ENCODE measurements at places on chromosomes 7 and 10. TPM values are rescaled to one million over a fixed set of nuclear protein-coding genes. Genes with fewer than 3 reads are reported as not detected.

Gene LIPM
- not detected for total RNA-seq

Gene CARD11
- 127 TPM for total RNA-seq

Gene STEAP1B
- total RNA-seq, result 0.44 TPM

Gene NYAP1
- 0.44 TPM for total RNA-seq

Gene MRLN
- not detected for total RNA-seq

Gene ACTR1A
- total RNA-seq, result 67.2 TPM

Gene AS3MT
- total RNA-seq, result 3.7 TPM

Gene KIAA1549
- not detected for total RNA-seq

Gene ACTR3C
- 8.5 TPM for total RNA-seq

Gene ZNF107
- total RNA-seq, result 32.4 TPM

Gene FEZF1
- total RNA-seq, result not detected

Gene LRIT1
- total RNA-seq, result not detected

Gene LAMB1
- not detected for total RNA-seq

Gene IFIT1B
- total RNA-seq, result not detected

DNA sequence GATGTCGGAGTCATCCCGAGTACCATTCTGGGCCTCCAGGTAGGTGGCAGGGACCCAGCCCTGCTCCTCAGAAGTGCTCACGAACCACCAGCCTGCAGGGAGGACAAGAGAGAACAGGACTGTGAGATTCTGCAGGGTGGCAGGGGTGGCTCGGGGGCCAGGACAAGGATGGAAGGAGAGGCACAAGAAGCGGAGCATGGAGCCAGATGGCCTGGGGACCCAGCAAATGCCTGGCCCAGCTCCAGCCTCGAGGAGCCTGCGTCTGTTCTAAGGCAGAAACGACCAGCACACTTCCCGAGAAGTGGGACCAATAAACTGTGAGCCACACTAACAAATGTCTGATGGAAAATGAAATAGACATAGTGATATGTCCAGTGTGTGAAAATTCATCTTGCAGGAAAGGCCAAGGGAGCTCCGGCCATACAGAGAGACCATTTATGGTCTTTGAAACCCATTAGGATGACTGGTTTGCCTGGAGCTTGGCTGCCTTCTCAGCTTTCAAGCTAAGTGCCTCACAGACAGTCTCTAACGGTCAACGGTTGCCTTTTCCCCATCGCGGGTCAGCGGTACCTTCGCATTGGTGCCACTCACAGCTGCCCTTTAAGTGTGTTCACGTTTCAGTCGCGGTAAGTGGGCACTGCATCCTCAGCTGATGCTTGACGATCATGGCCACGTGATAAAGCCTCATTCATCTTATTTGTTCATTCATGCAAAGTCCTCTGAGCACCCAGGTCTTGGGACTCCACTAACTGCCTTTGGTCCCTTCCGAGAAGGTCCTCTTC, 133.8 kb downstream of the NEURL1 start:
- DNase-seq, result no peak

GRCh38 chr7:112446431-112446830, 3.8 kb upstream of the IFRD1 start:
- no peak for DNase-seq

GRCh38 chr7:3636131-3636860, 335.2 kb downstream of the SDK1 start:
- DNase-seq, result no peak

DNA sequence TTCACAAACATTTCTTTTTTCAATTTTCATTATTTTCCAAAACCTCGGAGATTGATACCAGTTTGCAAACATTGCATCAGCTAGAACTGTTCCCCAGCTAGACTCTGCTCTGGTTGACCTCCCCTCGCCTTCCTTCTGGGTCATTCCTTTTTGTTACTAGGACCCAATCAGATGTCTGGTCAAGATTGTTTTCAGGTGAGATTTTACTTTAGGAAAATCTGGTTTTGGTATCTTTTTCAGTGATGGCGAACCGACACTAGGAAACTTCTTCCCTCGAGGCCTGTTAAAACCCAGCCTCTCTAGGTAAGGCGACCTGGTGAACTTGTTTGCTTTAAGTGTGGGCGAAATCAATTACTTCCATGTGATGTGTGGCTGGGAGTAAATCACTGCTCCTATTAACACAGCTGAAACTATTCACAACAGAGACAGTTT, 8.4 kb downstream of the PROSER2 start:
- no peak for DNase-seq

- no peak for DNase-seq
Measured at GRCh38 chr7:51034521-51035264, 252.0 kb upstream of the GRB10 start.

GRCh38 chr7:93442478-93443224, 131.9 kb downstream of the CALCR start:
- DNase-seq, result no peak

- DNase-seq, result no peak
Measured at GRCh38 chr10:104331208-104331838, 6.9 kb downstream of the ITPRIP start.

- DNase-seq, result no peak
Measured at GRCh38 chr10:71648254-71648932, 71.2 kb downstream of the C10orf105 start.

- DNase-seq, result no peak
Measured at GRCh38 chr10:119197921-119198320, 9.4 kb upstream of the GRK5 start.

GRCh38 chr10:126806498-126806897, 98.7 kb upstream of the DOCK1 start:
- no peak for DNase-seq

DNA sequence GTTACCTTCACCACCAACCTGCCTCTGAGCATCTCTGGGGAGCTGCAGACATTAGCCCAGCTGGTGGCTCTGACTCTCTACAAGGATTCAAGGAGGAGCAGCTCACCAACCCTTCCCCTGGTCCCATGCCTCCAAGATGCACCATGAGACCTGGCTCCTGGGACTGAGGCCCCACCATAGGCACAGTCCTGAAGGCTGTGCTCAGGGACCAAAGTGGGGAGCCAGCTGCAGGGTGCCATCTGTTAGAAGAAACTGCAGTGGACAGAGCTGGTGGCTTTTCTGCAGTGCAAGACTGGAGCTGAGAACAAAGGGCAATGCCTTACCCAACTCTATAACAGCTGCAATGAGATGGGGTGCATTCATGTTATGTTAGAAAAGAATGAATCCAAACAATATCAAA, 581.6 kb downstream of the TCERG1L start:
- DNase-seq, result no peak

DNA sequence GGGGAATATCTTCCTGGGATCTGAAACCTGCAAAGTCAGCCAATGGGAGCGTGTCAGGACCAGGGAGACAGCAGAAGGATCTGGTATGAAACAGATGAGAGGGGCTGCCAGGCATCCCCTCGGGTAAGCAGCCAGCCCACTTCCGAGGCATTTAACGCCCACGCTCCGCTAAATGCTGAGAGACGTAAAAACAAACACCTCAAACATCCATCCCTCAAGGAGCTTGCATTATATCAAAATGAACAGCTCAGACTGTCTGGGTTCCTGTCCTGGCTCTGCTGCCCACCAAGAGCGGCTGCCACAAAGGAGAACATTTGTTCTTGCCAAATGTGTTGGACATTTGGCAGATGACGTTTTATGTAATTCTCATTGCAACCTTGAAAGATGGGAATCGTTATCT, 7.0 kb upstream of the SERPINE1 start:
- no peak for DNase-seq

DNA sequence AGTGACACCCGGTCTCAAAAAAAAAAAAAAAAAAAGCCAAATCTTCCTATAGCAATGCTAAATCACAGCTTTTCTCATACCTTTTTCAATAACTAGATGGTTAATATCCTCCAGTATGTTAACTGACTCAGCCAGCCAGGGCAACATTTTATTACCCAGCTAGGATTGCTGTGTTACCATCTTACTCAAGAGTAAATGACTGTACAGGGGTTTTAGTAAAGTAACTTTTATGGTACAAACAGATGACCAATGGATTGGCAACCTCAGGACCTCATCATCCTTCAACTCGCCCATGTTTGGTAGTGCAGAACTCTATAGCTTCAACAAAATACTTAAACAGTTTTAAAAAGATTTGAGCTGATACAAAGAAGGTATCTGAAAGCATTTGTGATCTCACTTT, 59.5 kb downstream of the HBP1 start:
- no peak for DNase-seq

DNA sequence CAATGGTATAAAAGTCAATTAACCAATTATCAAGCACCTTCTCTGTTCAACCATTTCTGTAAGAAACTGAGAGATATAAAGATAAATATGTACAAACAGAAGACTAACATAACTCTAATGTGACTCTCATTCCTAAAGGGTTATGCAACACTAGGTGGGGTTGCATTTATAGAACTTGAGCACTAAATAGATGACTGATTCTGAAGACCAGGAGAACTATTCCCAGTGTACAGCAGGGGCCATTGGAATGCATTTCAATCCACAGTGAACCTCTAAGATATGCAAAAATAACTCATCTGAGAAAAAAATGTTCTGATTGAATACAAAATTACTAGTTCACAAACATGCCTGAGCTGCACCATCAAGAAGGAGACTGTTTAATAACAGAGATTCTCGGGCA, 341.2 kb upstream of the STEAP1 start:
- DNase-seq, result no peak

DNA sequence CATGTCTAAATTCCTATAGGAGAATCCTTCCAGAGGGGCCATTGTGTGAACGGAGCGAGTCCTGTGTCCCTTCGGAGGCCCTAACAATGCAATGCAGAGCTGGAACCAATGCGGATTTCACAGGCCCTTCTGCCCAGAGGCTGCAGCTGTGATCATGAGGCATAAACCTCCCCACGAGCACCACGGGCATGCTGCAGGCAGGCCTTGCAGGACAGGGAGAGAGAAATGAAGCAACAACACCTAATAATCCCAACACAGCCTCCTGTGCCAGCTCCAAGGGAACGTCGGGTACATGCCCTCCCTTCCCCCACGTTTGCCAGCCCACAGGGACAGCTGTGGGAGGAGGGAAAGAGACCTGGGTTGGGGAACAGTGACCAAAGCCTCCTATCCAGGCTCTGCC, 74.4 kb downstream of the TNS3 start:
- no peak for DNase-seq

DNA sequence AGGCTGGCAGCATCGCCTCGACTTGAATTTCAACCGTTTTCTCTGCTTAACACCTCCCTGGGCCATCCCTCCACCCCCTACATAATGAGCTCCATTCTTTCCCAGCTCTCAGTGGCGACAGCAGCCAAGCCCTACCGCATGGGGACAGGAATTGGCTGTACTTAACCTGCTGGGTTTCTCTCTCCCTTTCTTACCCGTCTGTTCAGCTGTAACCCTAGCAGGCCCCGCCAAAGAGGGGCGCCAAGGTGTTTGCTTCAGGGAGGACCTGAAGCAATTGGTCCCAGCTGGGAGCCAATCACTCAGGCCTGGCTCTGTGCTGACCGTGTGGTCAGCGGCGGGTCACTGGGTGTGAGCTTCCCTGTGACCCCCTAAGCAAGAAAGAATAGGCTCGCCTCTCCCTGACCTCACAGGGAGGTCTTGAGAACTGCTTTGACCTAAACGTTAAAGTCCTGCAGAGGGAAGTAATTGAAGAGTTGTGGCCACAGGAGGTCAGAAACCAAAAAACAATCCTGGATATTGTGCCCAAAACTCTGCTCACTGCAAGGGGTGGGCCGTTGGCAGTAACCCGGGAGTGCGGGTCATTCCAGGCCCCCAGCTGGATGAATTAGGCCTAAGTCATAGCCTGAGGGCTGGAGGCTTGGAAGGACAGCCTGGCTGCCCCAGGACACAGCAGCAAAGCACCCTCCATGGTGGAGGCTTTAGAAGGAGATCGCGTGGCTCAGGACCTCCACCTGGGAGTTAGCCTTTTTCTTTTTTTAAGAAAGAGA, 114.6 kb downstream of the ITIH5 start:
- DNase-seq, result no peak

- DNase-seq, result no peak
Measured at GRCh38 chr10:119413471-119414080, 128.9 kb downstream of the RGS10 start.

Data from naive thymus-derived CD4-positive, alpha-beta T cell (primary cell).